GM12892 (cell line): ENCODE measurements at places on chromosomes 13 and 19.

DNA sequence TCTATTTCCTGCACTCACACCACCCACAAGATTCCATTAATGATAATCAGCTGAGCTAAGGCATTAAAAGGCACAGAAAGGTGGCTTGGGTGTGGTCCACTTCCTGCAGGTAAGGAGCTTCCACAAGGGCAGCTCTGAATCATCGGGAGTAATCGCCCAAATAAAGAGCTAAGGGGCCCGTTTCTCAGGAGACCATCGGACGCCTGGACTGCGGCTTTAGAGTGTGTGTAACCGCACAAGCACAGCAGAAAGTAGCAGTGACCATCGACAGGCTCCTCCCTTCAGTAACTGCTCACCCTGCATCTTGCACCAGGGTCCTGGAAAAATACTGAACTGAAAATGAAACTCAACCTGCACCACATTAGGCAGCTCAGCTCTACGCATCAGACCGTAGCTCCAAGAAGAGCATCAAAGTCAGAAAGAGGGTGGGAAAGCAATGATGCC lies 6.0 kb downstream of the STK24 start:
- peak; percentile 61 for DNase-seq

DNA sequence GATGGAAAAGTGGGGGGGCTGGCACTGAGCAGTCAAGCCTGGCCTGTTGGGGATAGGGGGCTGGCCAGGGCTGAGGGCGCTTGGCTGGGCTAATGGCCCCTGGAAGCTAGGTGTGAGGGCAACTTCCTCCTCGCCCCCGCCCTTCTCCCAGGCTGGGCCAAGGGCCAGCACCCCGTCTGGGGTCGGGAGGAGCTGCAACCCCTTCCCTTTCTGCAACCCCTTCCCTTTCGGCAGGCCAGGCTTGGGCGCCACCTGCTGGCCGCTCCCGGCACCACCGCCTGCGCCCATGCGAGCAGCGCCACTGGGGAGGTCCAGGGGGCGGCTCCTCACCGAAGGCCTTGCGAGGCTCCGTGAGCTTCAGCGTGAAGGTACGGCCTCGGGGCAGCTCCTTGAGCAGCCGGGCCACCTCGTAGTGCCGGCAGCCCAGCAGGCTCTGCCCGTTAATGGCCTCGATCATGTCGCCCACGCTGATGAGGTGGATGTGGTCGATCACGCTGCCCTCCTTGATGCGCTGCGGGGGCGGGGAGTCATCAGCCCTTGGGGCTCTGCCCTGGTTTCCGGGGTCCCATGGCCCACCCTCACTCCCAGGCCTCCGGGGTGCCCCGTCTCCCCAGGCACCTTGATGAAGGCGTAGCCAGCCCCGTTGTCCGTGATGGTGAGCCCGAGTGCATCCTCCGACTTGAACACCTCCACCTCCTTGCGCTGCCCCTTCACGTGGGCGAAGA lies 5.0 kb upstream of the PTGER1 start:
- DNase-seq: peak; percentile 91

GRCh38 chr13:98483601-98484288 lies 93.2 kb downstream of the STK24 start:
- no peak for DNase-seq

DNA sequence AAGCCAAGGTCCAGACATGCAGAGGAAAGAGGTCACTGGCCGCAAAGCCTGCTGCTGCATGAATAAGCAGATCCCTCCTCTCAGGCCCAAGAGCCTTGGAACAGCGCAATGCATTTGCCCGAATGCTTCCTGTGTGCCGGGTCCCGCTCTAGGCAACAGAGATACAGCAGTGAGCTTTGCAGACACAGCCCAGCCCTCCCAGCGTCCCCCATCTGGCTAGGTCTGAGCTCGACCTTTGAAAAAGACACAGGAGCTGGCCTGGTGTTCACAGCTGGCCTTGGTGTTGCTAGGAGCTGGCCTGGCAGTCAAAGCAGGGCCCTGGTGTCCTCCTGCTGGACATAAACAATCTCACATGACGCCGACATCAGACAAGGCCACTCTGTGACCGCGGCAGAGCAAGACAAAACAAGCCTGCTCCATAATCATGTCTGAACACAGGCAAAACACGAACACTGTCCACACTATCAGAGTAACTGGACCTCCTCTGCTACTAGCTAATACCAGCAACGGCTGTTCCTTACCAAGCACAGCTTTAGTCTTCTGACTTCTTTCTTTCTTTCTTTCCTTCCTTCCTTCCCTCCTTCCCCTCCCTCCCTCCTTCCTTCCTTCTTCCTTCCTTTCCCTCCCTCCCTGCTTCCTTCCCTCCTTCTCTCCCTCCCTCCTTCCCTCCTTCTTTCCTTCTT lies 5.7 kb upstream of the PEX11G start:
- DNase-seq: no peak

GRCh38 chr19:33603377-33603776 lies 18.4 kb upstream of the CHST8 start:
- no peak for DNase-seq

DNA sequence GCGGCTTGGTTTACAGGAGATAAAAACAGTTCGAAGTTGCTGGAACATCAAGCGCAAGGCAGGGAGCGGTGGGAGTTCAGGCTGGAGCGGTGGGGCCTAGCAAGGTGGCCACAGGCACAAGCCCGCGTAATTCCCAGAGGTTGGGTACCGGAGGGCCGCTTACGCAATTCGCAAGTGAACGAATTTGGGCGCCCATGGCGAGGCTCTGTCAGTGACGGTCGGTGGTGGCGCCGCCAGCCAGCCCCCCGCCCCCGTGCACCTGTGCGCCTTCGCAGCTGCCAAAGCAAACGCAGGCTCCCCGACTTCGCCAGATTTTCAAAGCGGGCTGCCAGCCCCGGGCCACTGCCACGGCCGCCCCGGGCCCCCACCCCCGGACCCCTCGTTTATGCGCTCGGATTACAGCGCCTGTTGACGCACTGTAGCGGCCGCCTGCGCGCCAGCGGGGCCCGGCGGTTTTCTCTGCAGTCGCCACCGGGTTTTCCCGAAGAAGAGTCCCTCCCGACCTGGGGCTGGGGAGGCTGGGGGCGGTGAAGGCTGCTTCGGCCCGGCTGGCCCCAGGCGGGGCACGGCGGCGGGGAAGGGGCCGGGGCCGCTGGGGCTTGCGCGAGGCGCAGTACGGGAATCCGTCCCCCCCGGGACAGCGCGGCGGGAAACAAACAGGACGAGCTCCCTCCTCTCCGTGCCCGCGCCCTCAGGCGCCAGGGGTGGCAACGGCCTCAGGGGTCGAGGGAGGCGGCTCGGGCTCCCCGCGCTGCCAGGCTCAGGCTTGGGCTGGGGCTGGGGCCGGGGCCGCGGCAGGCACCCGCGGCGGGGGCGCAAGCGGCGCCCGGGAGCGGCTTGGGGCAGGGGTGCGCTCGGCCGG lies 709 bp downstream of the N4BP2L1 start:
- peak; percentile 29 for DNase-seq

GRCh38 chr13:106232681-106233080 lies 302.8 kb downstream of the EFNB2 start:
- no peak for DNase-seq

DNA sequence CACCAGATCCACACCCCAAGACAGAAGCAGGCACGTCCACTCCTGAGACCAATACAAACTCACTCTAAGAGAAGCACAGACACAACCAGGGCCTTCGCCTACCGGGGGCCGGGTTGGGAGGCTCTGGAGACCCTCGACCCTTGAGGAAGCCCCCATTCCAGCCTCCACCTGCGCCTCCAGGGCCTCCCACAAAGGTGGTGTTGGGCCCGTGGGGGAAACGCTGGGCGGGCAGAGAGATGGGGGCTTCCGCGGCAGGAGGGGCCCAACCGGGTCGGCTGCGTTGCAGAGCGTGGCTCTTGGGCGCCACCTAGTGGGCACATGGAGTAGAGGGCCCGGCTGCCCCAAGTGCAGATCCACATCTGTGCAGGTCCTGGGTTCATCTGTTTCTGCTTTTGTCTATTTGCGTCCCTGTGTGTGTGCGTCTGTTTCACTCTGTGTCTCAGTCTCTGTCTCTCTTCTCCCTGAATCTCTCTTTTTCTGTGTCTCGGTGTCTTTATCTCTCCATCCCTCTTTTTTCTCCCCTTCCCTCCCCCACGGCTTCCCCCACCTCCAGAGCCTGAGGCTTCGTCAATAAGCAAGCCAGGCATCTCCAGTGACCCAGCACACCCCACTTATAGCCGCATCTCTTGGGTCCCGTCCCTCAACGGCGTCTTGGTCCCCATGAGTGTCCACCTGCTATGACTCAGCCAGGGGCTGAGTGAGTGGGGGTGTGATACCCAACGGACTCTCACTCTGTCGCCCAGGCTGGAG lies 10.5 kb upstream of the TINCR start:
- DNase-seq: peak; percentile 84

DNA sequence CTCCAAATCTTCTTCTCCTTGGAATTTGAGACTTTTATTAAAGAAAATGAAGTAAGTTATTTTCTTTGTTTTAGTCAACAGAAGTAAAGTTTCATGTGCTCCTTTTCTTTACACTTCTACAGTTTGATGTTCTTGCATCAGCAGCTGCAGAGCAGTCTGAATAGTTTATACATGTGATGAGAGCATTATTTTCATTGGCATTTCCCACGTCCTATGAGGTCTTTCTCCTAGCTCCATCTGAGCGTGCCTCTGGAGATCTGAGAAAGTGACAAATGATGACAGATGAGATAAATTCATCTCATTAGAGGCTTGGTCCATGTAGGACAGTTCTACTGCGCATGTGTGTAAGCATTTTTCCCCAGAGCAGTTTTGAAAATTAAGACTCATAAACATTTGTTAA lies 1290.0 kb downstream of the UQCRFS1 start:
- DNase-seq: no peak

GRCh38 chr19:31530781-31531180 lies 181.5 kb upstream of the TSHZ3 start:
- DNase-seq: no peak

DNA sequence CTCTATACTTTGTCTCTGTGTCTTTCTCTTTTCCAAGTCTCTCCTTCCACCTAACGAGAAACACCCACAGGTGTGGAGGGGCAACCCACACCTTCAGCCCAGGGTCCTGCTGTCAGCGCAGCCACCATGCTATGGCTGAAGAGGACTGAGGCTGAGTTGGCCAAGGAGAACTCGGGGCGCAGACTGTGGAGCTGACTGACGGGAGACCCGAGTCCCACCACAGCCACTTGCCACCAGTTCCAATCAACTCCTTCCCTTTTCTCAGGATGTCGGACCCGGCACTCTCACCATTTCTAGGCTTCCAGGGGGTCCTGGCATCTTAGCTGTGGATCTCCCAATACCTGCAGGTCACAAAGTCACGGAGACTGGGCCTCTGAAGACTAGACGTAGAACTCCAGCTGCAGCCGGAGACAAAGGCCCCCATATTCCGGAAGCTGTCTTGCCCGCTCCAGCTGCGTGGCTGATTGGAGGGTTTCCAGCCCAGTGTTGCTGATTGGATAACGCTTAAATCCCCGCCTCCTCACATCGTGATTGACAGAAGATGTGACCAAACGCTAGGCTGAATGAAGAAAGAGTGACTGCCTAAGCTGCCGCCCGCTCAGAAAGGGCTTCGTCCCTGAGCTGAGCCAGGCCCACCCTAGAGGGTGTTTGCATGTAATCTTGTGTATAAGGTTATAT lies 63.6 kb downstream of the ZNF429 start:
- DNase-seq: no peak

GRCh38 chr13:71751073-71751472 lies 115.9 kb downstream of the DACH1 start:
- no peak for DNase-seq

GRCh38 chr13:30274083-30274482 lies 33.3 kb downstream of the KATNAL1 start:
- DNase-seq: no peak

DNA sequence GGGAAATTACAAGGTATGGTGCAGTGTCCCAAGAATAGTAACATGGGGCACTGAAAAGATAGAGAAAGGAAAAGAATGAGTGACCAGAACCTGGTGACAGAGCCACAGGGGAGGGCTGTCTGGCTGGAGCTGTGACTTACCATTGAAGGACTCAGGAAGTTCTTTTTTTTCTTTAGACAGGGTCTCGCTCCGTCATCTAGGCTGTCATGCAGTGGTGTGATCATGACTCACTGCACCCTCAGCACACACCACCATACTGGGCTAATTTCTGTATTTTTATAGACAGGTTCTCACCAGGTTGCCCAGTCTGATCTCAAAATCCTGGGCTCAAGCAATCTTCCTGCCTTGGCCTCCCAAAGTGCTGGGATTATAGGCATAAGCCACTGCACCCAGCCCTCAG lies 8.8 kb upstream of the CPB2 start:
- no peak for DNase-seq

- DNase-seq: no peak
Observed at GRCh38 chr13:100545684-100546061, 42.9 kb downstream of the GGACT start.

DNA sequence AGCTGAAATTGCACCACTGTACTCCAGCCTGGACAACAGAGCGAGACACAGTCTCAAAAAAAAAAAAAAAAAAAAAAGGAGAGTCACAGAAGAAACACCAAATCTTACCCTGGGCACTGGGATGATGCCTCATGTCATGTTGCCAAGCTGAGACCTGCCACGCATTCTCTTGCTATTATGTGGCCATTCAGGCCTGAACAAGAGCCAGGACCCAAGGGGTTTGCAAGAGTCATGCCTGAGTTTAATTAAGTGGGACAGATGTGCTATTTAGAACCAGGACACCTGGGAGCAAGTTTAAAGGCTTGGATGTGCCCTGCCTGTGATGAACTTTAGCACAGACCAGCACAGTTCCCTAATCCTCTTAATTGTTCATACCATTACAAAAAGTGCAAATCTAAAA lies 9.8 kb downstream of the PNMA8A start:
- DNase-seq: no peak

DNA sequence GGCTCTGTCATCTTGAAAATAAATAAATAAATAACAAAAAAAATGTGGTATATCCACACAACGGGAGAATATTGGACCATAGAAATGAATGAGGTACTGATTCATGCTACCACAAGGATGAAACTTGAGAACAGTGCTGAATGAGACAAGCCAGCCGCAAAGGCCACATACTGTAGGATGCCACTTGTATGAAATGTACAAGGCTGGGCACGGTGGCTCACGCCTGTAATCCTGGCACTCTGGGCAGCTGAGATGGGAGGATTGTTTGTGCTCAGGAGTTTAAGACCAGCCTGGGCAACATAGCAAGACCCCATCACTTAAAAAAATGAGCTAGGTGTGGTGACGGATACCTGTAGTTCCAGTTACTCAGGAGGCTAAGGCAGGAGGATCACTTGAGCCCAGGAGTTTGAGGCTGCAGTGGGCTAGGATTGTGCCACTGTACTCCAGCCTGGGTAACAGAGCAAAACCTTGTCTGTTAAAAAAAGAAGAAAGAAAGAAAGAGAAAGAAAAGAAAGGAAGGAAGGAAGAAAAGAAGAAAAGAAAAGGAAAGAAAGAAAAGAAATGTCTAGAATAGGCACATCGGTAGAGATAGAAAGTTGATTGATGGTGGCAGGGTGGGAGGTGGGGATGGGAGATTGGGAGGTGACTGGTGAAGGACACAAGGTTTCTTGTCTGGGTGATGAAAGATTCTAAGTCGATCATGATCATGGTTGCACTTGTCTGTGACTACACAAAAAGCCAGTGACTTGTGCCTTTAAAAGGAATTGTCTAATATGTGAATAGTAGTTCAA lies 20.3 kb downstream of the HPN start:
- no peak for DNase-seq
